Activated CD8-positive, alpha-beta memory T cell treated with anti-CD3 and anti-CD28 coated beads, Interleukin-2, amount 50 U/mL, for 4 hours (primary cell): ENCODE measurements at places on chromosomes 11 and 22.

DNA sequence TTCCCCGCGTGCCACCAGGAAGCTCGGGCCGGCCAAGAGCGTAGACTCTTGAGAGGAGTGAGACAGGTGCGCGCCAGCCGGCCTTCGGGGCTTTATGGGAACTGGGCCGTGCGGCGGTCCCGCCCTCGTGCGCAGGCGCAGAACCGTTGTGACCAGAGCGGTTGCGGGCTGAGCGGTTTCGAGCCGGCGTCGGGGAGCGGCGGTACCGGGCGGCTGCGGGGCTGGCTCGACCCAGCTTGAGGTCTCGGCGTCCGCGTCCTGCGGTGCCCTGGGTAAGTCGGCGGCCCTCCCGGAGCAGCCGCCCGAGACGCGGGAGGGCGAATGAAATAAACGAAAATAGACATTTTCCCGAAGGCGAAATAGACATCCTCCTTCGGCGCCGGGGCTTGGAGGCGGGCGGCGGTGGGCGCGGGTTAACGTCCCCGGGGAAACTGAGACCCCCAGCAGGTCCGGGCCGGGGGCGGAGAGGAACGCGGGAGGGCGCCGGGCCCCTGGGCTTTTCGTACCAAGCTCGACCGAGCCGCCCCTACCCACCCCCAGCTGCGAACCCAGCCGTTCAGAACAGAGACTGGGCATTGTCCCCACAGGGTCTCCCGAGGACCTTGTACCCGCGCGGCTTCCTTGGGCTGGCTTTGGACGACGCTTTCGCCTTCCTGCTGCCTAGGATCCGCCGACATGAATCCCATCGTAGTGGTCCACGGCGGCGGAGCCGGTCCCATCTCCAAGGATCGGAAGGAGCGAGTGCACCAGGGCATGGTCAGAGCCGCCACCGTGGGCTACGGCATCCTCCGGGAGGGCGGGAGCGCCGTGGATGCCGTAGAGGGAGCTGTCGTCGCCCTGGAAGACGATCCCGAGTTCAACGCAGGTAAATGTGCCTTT lies at the start of gene ASRGL1:
TSS of gene ASRGL1 (plus strand) at position 146 of the 879 bp plus-strand sequence. CDS start at position 676, 530 bp downstream.
- DNase-seq, result peak; percentile 76

GRCh38 chr11:74463216-74463615 lies 4.1 kb downstream of the KCNE3 start:
- DNase-seq, result no peak

DNA sequence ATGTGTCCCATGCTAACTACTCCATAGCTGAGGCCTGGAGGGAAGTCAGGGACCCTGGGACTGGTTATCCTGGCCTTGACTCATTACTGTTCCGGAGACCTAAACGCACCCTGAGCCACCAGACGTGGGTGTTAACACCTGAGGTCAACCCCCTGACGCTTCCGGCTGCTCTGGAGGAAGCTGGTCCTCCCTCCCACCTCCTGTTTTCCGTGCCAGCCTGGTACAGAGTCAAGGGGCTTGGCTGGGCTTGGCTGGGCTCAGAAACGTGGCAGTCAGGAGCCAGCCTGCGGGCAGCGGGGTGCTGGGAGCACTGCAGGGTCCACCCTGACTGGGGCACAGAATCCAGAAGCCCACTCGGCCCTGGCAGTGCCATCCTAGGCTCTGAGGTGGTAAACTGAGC lies 2.6 kb downstream of the TMPRSS4 start:
- no peak for DNase-seq

- no peak for DNase-seq
Measured at GRCh38 chr22:43654271-43654670, 157.8 kb downstream of the EFCAB6 start.

GRCh38 chr11:113721462-113722066 lies 15.5 kb upstream of the TMPRSS5 start:
- DNase-seq, result no peak

GRCh38 chr22:29302402-29302680 lies 4.1 kb upstream of the GAS2L1 start:
- no peak for DNase-seq

- no peak for DNase-seq
Measured at GRCh38 chr11:111402411-111402810, 23.3 kb upstream of the POU2AF1 start.

- peak; percentile 73 for DNase-seq
Measured at GRCh38 chr11:848380-848931, 5.8 kb downstream of the TSPAN4 start.

- DNase-seq, result no peak
Measured at GRCh38 chr11:58621586-58622262, 741 bp upstream of the CNTF start.

DNA sequence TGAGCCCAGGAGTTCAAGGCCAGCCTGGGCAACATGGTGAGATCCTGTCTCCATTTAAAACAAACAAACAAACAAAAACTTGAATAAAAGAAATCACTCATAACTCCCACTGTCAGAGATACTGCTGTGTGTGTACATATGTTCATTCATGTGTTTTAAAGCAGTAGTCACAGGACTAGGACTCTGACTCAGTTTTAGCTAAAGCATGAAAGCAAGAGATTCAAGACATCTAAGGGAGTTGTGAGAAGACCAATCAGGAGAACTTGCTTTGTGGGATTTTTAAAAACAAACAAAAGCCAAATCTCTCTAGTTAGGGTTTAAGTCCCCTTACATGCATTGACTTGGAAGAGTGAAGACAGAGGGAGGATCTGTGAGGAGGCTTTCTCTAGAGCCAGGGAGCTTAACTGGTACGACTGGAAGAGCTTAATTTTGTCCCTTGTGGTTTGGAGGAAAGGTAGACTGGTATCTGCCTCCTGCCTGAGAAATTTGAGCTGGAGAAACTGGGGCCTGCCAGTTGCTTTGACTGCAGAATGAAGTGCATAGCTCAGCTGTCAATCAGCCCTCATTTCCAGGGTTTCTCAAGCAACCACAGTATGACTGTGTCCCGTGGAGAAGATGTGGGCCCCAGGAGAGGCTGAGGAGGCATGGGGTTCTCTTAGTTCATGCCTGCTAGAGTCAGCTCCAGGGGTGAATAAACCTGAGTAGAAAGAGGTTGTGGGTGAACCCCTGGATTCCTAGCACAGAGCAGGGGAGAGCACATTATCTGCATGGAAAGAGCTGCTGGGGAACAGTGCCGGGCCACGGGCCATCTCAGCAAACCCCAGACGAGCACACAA lies 30.6 kb downstream of the EXPH5 start:
- DNase-seq, result no peak

DNA sequence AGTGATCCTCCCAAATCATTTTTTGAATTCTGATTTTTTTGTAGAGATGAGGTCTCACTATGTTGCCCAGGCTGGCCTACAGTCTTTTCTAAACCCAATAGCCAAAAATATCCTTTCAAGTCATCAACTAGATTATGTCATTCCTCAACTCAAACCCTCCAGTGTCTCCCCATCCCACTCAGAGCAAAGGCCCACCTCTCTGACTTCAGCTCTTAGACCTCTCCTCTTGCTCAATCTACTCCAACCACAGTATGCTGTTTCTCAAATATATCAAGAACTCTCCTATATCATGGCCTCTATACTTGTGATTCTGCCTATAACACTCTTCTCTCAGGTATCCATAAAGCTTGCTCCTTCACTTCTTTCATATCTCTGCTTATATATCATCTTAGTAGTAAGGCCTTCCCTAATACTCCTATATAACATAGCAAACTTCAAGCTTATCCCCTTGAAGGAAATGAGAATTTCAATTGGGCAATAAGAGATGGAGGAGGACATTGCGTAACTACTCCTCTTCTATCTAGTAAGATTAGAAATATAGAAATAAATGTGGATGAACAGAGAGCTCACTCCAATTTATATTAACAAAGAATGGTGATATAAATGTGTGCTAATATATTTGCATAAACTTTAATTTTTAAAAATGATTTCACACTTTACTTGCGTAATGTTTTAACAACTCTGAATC lies 24.5 kb downstream of the DLG2 start:
- DNase-seq, result no peak

DNA sequence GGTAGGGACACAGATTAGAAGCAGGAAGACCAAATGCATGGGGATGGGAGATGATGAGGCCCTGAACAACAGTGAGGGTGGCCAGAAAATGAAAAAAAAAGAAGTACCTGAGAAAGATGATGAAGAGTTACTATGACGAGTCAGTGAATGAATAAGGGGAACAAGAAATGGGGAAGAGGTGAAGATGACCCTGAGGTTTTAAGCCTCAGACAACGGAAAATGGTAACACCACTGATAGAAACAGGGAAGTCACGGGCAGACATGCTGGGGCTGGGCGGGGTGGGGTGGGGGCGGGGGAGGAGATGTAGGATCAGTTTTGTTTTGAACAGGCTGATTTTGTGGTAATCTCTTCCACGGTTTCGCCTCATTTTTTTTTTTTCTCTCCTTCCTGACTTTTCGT lies 205.1 kb upstream of the CADM1 start:
- no peak for DNase-seq

- no peak for DNase-seq
Measured at GRCh38 chr11:124841201-124841600, 24.0 kb upstream of the ROBO3 start.

DNA sequence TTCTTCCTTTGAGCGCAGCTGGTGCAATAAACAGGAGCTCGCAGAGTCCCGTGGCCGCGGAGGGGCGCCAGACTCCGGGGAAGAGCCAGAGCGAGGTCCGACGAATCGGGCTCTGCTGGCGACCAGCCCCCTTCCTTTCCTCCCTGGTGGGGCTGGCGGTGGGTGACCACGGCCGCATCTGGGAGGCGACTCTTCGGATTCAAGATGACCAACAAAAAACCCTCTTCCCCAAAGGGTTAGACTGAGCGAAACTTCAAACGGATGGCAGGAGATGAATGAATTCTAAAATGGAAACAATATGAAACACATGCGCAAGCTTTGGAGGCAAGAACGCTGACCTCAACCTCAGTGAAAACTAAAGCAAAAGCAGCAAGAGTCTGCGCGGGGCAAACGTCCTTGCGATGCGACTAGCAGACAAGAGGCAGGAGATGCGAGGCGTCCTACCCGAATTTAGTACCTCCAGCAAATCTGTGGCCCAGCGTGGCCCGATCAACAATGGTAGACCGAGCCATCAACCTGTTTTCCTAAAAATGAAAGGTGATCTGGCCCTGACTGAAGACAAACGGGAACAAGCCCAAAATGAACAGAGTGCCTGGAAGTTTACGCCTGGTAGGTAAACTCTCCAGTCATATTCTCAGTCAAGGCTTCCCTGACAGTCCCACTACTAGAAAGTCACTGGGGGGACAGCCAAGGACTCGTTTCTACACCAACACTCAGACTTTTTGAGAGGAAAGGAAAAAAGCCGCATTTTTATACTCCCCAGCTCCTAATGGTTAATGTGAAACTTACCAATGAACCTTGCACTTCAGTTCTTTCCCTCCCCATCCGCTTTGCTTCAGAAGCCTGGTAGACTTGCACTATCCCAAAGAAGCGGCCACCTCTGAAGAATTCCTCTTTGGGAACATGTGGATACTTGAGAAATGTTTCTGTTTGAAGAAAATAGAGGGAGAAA lies 11.6 kb downstream of the MMP3 start:
- no peak for DNase-seq

DNA sequence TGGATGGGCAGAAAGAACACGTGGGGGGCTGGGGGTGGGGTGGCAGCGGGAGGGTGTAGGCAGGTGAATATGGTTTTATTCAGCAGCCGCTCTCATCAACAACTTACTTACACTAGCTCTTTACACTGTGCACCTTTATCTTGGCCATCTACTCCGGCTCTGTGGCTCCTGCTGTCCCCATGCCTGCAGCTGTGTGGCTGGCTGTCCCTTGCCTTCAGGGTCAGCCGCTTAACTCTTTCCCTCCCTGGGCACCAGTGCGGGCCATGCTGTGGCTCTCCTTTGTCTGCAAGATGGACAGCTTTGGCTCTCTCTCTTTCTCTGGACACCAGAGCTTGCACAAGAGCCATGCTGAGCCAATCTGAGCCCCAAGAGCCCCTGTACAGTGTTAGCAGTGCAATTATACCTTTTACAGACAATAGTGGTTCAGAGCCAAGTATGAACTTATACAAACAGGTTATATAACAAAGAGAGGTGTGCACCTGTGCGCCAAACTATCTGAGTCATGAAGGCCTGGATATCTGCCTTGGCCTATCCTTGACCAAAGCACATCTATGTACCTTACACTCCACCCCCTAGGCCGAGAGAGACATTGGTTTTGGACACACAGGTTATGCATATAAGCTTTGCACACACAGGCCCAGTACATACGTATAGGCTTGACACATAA lies 94.3 kb upstream of the CTSC start:
- no peak for DNase-seq

- DNase-seq, result no peak
Measured at GRCh38 chr11:44699497-44700408, 27.0 kb upstream of the TSPAN18 start.

DNA sequence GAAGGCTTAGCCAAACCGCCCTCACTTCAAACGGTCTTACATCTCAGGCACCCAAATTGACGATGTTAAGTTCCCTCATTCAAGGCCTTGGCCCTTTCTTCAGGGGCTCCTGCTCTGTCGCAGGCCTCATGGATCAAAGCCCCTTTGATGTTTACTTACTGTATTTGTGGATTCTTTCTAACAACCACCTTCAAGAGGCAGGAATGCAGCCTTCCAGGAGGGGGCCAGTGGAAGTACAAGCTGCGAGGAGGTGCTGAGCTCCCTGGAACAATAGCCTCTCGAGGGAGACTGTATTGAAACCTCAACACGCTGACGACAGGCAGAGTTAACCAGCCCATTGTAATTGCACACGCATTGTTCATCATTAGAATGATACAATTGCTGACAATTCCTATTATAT lies 209.1 kb downstream of the ST3GAL4 start:
- DNase-seq, result no peak

- DNase-seq, result no peak
Measured at GRCh38 chr11:100629671-100630070, 57.4 kb upstream of the ARHGAP42 start.

GRCh38 chr22:35728639-35729308 lies 11.1 kb downstream of the APOL5 start:
- no peak for DNase-seq

GRCh38 chr11:92752122-92752521 lies 217.3 kb upstream of the MTNR1B start:
- no peak for DNase-seq

GRCh38 chr11:12195768-12196167 lies 85.4 kb downstream of the MICAL2 start:
- DNase-seq, result peak; percentile 31

GRCh38 chr11:33617672-33618350 lies 82.8 kb downstream of the C11orf91 start:
- no peak for DNase-seq

DNA sequence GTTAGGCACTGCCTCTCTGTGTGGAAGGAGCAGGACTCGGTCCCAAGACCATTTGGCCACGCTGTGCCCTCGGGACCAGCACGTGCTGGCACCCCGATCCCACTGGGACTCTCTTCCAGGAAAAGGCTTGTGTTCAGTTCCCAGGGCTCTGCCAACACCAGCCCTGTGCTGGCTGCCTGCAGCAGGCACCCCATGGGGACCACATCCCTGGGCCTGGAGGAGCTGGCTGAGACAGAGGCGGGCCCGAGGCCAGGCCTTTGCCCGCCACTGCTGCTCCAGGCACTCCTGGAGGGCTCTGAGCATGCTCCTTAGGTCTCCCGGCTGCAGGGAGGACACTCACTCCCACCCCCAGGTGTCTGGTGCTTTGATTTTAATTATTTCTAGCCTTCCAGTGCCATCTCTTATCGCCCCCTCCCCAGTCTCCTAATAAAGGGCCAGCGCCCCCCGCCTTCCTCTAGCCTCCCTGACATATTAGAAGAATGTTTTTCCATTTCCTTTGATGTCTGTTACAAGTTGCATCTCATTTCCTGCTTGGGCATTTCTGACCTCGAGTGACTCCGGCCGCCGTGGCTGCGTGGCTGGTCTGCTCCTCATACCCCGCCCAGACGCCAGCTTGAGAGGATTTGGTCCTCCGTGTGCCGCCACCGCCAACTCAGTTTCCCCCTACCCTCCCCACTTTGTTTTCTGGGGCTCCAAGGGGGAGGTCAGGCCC lies 14.4 kb downstream of the CDKN1C start:
- DNase-seq, result no peak

- no peak for DNase-seq
Measured at GRCh38 chr11:64359712-64360445, 917 bp downstream of the RPS6KA4 start.
